Kidney (tissue), 22 donors: ENCODE measurements at places on chromosomes 12 and 14. TPM values are rescaled to one million over a fixed set of nuclear protein-coding genes. Genes with fewer than 3 reads are reported as not detected.

The MYO1A gene
- 0.77 TPM for polyA plus RNA-seq

The GRIP1 gene
- 3.9 TPM for polyA plus RNA-seq

The CACNA2D4 gene
- 2.5 TPM for polyA plus RNA-seq

The CPNE6 gene
- 3.4 TPM for polyA plus RNA-seq
